Cerebellar nuclear complex (tissue), 1 donor: ENCODE measurements at places on chromosomes 12 and 14.

DNA sequence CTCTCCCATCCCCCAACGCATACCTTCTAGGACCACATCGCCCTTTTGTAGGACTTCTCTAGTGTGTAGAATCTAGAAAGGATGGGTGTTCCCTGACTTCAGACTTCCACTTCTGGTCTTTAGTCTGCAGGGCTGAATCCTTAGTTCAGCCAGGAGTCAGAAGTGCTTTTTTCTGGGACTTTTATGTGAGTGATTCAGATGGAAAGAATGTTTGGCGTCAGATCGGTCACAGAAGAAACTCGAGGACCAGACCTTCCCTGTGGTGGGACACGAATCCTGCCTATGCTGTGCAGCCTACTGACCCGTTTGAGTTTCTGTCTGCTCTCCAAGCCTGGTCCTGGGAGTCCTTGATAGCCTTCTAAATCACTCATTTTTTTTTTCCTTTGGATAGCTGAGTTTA is 165.4 kb upstream of the SSTR1 start:
- DNase-seq: no peak

DNA sequence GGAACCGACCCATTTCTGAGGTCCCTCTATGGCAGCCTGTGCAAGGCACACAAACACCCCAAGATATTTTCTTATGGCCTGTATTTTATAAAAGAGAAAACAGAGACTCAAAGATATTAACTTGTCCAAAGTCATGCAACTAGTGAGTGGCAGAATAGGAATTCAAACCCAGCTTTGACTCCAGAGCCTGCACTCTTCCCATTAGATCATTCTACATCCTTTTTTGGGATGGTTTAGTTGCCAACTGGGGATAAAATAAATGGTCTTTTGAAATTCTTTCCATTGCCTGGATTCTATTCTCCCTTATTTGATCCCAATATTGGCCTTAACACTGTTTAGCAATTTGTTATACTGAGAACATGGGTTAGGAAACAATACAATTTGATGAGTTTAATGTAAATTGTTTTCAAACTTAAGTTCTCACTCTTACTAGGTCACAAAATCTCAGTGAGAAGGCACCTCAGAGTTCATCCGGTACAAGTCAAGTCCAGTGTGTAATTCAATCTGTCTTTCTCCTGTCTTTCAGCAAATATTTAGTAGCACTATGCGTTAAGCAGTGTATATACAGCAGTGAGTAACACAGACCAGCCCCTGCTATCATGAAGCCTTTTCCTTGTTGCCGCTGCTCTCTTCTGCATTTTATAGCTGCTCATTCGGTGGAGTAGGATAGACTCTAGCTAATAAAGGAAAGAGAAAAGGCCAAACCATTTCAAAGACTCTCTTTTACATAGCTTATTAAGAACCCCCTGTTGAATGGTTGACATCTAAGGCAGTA is 162.1 kb upstream of the IFNG-AS1 start:
- no peak for DNase-seq

DNA sequence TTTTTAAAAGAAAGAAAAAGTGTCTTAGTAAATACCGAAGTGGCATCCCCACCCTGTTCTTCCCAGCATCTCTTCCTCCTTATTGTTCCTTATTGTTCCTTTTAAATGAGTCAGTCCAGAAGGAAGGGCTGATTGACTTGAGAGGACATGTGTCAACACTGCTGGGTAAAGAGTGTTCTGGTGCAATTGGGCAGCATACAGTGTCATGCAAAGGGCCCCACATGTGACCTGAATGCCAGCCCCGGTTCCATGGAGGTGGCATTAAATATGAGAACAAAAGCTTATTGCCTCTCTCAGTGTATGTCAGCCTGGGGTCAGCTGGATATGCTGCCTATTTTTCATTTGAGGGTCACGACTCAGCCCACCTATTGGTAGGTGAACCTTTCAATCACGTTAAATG is 58.9 kb upstream of the RIC8B start:
- DNase-seq: no peak

GRCh38 chr14:23094666-23095195 is at the start of gene ACIN1:
ACIN1 (minus strand) TSS chr14:23095136; CDS start chr14:23095112, 24 bp downstream.
- DNase-seq: no peak

- DNase-seq: no peak
Observed at GRCh38 chr12:120388691-120389481, 19.9 kb upstream of the MSI1 start.

- DNase-seq: no peak
Observed at GRCh38 chr12:12714276-12715021, 2.7 kb upstream of the CDKN1B start.

DNA sequence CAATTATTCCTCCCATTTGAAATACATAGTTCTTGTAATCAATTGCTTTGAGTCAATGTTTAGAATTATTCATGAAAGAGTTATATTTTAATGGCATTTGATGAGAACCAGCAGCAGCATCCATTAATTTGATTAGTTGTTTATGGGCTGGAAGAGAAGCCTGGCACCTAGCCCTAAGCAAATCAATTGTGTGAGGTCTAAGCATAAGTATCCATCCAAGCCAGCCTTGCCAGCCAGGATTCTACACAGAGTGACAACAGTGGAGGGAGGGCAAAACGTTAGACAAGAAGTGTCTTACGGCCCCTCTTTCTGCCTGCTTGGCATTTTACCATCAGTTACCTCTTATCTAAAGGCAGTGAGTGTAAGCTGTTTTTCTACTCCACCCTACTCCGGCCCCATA is 478.5 kb downstream of the NELL2 start:
- no peak for DNase-seq

GRCh38 chr12:100955139-100955538 is 160.6 kb downstream of the ANO4 start:
- no peak for DNase-seq
